ENCODE measurements at places on chromosomes 11 and 22.

- DNase-seq: no peak
Measured at GRCh38 chr22:47281126-47282106, 519.0 kb downstream of the TBC1D22A start.

- DNase-seq: no peak
Measured at GRCh38 chr11:61163714-61164605, 2.7 kb upstream of the VPS37C start.

DNA sequence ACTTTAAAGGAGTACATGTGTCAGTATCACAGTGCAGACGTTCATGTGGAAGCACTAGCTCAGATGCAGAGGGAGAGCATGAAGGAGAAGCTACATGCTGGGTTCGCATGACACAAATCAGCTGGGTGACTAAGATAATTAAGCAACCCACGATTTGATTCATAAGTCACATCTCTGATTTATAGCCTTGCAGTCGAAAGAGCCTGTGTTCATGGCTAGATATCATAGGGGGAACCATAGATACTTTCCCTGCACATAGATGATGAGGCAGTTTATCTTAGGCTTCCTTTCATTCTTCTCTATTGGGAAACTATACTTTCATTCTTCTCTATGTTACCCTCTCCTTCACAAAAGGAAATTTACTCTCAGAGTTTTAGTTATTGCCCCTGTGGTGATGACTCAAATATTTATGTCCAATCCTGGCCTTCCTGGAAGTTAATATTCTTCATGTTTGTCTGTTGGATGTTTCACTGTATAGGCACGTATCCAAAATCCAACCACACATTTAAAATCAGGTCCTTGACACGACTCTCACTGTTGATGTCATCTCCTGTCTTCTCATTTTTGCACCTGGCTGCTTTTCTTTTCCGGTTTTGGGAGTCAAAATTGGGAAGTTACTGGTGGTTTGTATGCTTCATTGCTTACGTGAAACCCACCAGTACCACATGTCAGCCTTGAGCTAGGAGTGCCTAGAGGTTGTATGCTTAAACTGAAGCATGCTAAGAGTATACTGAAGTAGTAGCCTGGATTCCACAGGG lies 56.3 kb upstream of the SLC5A12 start:
- no peak for DNase-seq

GRCh38 chr11:126599217-126599897 lies 243.9 kb downstream of the ST3GAL4 start:
- DNase-seq: no peak

- DNase-seq: no peak
Measured at GRCh38 chr11:110077346-110077745, 15.8 kb upstream of the ZC3H12C start.

- no peak for DNase-seq
Measured at GRCh38 chr22:29011240-29012100, 50.2 kb downstream of the C22orf31 start.

GRCh38 chr11:14193644-14194043 lies 165.3 kb downstream of the RRAS2 start:
- DNase-seq: no peak

DNA sequence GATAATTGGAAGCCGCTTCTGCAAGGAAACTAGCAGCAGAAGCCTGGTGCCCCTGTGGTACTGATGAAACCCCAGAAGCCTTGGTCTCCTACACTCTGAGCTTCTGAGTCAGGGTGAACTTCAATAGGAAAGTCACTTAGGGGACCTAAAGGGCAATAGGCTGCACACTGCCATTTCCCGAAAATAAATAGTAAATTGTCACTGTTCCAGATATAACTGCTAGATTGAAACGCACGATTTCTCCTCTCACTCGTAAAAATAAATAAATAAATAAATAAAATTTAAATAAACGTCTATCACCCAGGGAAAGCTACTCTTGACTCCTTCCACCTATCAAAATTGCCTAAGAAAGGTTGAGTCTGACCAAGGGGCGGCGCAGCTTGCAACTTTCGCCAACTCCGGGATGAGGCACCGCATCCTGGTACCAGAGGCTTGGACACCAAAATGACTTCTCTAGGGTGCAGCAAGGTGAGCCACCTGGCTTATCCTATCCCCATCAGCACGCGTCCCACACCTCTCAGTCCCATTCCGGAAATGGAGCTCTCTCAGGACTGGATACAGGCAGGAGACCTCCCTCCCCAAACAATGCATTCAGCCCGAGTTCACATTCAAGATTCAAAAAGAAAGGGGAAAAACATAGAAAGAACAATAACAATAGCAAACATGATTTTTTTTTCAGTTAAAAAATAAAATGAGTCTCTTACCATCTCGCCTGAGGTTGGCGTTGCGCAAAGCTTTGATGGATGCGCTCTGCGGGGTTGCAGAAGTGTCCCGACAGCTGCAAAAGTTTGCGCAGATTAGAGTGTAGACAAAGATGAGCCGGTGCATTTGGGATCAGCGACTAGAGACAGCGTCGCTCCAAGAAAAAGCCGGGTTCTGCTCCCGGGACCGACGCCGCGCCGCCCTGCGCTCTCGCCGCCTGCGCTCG lies 583 bp downstream of the PDGFD start:
- DNase-seq: no peak

- no peak for DNase-seq
Measured at GRCh38 chr11:70496591-70497535, 98.5 kb downstream of the CTTN start.

GRCh38 chr11:77147668-77148321 lies 19.7 kb downstream of the MYO7A start:
- peak; percentile 8 for DNase-seq

DNA sequence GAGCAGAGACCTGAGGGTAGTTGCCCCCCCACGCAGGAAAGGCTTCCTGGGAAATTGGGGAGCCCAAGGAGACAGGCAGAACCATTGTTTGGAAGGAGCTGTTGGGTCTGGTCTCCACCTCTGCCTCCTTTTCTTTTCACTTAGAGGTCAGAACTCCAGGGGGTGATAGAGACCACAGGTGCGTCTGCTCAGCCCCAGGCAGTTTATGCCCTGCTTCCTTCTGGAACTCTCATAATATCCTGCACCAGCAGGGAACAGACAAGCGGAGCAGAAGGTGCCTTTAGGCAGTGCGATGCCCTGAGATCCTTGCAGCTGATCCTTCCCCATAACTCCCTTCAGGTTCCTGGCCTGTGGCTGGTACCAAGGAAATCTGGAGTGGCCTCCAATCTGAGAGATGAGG lies 120.2 kb downstream of the NECTIN1 start:
- DNase-seq: no peak

- no peak for DNase-seq
Measured at GRCh38 chr11:95994329-95994728, 70.4 kb upstream of the MTMR2 start.

Data from NCI-H774 (cell line).